Ascending aorta (tissue), 2 donors: ENCODE measurements at places on chromosomes 1 and 21.
A peak's percentile ranks its signal among the peaks of the same experiment; 100 is the strongest.

DNA sequence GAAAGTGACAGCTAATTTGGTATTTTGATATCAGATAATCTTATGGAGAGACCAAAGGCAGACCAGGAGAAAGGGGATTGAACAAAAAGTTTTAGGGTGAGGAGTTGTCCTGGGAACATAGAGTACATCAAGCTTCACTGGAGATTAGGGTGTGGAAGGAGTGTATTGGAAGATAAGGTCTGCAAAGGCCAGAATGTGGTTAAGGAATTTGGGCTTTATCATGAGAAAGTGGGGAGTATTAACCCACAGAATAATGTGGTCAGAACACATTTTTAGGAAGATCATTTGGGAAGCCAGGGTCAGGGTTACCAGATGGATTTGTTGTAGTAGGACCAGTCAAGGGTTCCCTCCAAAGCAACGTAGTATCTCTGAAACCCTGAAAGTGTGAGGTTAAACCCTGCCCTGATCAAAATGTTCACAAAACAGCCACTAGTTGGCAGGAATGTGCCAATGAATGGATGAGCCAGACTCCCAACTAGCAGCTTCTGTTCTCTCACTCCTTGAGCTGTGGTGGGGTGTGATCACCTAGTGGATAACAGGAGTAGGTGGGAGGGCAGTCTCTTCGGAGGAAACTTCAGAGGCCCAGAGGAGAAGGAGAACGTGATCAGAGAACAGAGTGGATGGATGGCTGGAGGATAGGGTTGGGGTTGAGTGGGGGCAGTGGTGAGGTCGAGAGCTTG is 35.8 kb downstream of the SLC2A1 start:
- DNase-seq, result peak; percentile 74

DNA sequence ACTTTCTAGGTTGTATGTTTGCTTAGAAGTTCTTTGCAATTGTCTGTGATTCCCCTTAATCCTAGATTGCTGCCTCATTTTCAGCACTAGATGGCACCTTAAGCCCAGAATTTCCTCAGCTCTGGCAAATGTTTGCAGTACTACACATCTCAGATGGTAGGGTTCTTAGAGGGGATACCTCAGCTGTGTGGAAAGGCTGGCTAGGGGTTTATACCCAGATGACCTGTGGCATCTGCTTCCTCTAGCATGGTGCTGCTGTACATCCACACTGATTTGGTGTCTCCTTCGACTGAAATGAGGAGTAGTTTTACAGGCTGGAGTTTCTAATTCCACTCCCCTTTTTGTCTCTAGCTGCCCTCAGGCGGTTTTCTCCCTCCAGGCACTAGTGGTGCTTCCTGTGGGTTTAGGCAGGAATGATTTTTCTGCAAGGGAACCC is 23.5 kb downstream of the ASB17 start:
- DNase-seq, result no peak

- DNase-seq, result no peak
These were observed 64.4 kb upstream of the GRHL3 start for GRCh38 chr1:24254783-24255182.

- no peak for DNase-seq
These were observed 122.8 kb upstream of the GPR52 start for GRCh38 chr1:174324939-174325338.

DNA sequence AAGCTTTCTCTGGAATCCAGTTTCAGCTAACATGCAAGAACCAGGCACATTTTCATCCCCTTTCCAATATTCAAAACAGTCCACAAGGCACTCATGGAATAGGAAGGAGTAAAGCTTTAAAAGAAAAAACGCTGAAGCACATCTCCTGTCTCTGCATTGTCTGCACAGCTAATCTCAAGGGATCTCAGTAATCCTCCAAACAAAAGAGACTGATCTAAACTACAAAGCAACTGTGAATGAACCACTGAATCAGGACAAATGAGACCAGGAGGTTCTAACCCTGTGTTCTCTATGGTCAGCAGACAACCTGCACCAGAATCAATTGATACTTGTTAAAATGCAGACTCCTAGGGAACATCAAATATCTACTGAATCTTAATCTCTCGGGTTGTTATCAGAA is 399.0 kb downstream of the HHAT start:
- no peak for DNase-seq

GRCh38 chr1:39333296-39333695 is 128.8 kb downstream of the MACF1 start:
- DNase-seq, result no peak

GRCh38 chr1:66251546-66251945 is 282.4 kb upstream of the SGIP1 start:
- DNase-seq, result no peak

- DNase-seq, result no peak
These were observed 17.2 kb downstream of the CASZ1 start for GRCh38 chr1:10779201-10779600.

GRCh38 chr1:147781056-147781471 is 20.7 kb upstream of the GJA5 start:
- DNase-seq, result no peak

GRCh38 chr1:163928651-163929050 is 606.9 kb downstream of the NUF2 start:
- no peak for DNase-seq

- no peak for DNase-seq
These were observed 7.4 kb downstream of the LHX9 start for GRCh38 chr1:197924516-197925123.

DNA sequence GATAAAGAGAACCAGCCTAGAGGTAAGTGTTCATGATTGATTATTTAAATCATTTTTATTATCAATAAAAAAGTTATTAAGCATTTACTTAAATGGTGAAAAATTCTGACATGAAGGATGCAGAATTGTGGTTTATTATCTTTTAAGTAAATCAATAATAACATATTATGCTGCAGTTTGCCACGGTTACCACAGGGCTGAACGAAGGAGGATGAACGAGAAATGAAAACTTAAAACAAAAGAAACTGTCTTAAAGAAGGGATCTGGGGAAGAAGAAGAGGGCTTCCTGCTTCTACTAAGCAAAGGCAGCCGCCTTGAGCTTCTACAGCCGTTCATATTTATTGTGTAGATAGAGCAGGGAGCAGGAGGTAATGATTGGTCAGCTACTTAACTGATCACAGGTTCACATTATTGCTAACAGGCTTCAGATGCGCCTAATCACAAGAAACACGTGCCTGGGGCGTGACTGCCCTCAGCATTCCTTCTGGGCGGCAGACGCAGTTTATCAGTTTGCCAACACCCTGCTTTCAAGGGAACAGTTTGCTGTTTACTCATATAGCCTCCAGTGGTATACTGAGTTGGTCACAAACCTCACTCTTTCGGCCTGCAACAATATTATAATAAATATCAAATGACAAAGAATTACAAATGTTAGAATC is 5.8 kb upstream of the FNBP1L start:
- no peak for DNase-seq

DNA sequence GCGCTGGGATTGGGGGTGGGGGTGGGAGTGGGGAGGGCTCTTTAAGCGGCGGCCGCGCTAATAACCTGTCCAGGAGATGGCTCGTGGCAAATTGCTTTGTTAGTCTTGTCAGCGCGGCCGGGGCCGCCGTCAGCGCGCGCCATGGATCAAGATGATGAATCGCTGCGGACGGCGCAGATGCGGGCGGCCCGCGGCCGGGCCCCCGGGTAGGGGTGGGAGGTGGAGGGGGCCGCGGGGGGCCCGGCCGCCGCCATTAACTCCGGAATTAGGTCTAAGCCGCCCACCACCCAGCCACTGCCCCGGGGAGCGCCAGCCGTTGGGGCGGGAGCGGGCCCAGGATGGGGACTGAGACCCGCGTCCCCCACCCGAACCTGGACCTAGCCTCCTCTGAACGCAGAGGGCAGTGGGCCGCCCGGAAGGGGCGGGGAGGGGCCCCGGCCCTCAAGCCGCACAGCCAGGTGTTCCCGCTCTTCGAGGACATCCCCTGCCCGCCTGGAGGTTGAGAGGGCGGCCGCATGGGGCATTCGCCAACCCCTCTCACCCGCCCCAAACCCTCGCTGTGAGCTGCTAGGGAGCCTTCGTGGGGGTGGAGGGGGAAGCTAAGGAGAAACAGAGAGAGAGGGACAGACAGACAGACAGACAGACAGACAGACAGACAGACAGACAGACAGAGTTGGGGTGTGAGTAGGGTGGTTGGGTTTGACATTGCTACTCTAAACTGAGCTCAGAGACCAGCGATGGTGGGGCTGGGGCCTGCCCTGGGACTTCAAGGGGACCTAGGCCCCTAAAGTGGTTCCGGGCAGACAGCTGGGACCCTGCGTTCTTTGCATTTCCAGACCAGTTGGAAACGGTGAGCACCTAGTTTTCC is 3.8 kb upstream of the DMBX1 start:
- no peak for DNase-seq

GRCh38 chr1:93597709-93598108 is 83.9 kb downstream of the BCAR3 start:
- no peak for DNase-seq

DNA sequence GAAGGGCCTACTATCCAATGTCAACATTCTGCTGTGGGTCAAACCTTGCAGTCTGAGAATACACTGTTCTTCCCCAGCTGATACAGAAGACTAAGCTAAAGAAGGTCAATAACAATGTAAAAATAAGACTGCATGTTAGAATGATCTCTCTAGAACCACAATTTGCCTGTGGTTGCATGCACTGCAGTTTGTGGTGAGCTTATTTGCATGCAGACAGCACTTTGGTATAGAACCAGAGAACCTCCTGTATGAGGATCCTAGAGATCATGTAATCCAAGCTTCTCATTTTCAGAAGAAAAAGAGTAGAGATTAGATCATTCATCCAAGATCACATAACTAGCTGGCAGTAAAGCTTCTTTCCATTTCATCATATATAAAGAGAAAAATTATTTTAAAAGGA is 15.8 kb downstream of the SYNJ1 start:
- no peak for DNase-seq

- no peak for DNase-seq
These were observed 13.6 kb downstream of the PCNX2 start for GRCh38 chr1:233281711-233282581.

- no peak for DNase-seq
These were observed 73.2 kb upstream of the SGIP1 start for GRCh38 chr1:66460776-66461175.

- DNase-seq, result peak; percentile 43
These were observed 16.4 kb downstream of the HYI start for GRCh38 chr1:43437031-43437973.

DNA sequence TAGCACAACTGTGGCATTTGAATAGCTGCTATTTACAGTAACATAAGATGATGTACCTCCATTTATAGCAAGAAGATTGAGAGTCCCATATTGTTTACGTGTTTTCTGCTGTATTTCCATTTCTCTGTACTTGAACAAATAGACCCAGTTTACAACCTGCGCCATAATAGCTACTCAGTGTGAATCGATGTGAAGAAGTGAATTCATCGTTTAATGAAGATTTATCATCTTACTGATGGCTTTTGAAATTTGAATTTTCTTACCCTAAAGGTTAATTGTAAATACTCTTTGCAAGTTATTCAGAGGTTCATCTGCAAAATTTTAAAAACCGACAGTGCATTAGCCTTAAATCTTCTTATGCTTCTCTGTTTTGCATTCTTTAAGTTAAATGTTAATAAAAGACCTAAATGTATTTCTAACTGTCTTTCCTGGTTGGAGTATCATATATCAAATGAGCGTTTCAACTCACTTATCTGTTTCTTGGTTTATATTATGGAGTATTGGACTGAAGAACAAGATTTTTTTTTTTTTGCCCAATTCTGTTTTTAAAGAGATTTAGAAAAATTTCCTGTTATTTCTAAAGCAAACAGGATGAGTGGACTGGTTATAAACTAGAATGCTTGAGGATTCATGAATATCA is 2.2 kb downstream of the MACO1 start:
- DNase-seq, result no peak

DNA sequence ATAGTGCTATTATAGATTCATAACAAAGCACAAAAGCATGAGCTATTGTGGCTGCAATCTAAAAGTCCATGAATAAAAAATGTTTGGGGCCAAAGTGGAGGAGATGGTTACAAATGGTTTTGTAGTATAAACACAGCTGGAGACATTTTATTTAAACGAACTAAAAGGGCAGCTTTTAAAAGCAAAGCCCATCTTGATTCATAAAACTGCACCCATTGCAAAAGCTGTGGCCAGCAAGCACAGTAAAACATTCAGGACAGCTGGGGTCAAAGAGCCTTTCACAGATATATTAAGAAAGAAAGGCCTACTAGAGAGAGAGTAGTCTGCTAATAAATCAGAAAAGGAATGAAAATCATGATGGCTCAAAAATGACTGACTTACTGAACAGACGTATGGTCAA is 520.8 kb downstream of the NUF2 start:
- DNase-seq, result no peak

- DNase-seq, result no peak
These were observed 440.8 kb downstream of the NPHP4 start for GRCh38 chr1:5551274-5551975.

DNA sequence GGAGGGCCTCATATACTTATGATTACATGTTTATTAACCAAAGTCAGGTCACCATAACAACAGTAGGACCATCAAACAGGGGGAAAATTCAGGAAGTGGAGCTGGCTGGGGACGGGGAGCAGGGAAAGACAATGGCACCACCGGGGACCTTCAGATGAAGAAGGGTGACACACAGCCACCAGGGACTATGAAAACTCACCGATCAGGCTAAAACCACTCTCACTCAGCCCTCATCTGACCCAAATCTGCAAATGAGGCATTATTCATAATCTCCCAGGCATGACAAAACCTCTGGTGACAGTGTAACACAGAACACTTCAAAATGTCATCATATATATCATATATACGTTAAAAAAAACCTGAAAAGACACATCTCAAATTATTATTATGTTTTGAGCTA is 11.2 kb downstream of the MKNK1 start:
- no peak for DNase-seq

DNA sequence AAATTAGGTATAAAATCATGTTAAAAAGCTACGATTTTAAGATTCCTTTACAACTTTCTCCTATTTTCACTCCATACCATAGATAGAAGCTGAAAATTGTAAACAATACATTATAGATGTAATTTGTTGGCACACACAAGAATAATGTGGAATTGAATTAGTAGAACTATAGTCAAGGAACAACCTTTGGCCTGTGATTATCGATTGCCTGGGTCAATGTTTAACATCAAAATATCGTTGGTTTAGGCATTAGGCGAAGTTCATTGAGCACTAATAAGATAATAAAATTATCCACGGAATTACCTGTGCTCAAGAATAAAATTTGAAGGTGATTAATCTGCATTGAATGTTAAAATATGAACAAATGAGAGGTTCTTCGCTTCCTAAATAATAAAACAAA is 455.1 kb upstream of the ZP4 start:
- DNase-seq, result no peak

GRCh38 chr21:17191346-17191993 is 321.4 kb upstream of the CXADR start:
- no peak for DNase-seq

DNA sequence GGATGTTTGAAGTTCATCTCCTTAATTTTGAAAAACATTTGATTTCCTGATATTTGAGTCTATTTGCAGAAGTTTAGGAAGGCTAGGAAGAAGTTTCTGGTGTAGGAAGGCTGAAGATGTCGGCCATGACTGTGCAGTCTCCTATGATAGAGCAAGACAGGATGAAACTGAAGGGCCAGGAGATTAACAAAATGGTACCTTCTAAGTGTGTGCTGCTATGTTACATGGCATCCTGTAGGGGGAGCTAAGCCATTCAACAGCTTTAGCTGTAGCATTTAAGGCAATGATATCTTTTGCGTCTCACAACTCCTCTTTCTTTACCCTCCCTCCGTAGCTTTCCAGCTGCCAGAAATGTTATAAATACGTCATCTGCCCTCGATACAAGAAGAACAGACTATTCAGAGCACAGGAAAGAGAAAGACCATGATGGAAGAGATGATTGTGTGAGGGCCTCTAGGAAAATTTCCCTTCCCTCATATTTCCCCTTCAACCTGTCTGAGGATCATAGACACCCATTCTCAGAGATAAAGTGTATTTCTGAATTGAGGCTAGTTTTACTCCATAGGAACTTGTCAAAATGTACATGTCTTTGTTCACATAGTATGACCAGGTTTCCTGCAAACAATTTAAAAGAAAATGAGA is 61.1 kb downstream of the XCL1 start:
- no peak for DNase-seq
